ENCODE measurements at places on chromosomes 12 and 14. TPM values are rescaled to one million over a fixed set of nuclear protein-coding genes. Genes with fewer than 3 reads are reported as not detected.

YBX3 gene
- 433 TPM for total RNA-seq

TAS2R20 gene
- 1.5 TPM for total RNA-seq

DNA sequence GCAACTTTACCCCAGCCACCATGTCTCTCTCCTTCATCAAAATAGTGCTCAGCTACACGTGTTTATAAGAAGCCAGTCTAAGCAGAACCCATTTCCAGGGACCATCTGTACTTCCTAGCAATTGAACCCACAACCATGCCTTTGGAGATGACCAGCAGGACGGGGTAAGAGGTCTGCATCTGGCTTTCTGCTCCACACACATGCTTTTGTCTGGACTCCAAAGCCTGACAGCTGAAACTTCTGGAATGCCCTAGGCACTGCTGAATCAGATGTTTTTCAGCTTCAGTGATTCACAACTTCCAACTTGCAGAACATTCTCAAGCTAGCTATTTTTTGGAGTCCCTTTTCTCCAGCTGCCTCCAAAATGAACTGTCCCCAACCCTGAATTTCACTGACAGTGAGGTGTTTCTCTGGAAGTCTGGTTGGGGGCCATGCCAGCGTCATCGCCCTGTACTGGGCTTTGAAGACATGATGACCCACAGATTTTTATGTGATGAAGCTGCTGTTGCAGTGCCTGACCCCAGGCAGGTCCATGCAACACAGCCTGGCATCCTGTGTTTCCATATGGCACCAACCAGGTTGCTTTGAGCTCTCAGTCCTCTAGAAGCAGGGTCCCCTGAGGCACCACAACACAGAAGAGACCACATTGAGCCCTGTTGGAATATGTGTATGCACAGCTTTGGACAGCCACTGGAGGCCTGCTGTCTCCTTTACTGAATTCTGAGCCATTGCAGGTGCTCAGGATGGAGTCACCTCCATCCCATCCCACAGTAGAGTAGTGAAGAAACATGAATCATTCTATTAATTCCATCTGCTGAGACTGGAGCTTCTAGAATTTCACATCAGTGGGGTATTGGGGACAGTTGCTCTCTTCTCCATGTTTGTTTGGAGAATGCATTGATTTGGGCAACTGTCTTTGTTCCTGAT is 80.2 kb downstream of the NUAK1 start:
- DNase-seq, result no peak

DNA sequence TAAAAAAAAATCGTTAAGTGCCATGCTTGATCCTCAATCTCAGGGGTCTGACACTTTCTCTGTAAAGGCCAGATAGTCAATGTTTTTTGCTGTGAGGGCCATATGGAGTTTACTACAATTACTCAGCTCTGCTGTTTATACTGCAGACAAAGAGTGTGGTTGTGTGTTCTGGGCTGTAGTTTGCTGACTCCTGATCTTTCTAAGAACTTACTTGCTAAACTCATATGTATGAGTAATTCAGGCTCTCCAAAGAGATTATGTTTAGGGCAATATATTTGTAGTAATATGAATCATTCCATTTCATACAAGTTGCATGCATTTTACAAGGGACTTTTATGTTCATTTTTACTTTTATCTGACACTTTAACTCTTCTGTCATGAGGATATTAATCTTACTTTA is 188.2 kb downstream of the TMTC2 start:
- no peak for DNase-seq

DNA sequence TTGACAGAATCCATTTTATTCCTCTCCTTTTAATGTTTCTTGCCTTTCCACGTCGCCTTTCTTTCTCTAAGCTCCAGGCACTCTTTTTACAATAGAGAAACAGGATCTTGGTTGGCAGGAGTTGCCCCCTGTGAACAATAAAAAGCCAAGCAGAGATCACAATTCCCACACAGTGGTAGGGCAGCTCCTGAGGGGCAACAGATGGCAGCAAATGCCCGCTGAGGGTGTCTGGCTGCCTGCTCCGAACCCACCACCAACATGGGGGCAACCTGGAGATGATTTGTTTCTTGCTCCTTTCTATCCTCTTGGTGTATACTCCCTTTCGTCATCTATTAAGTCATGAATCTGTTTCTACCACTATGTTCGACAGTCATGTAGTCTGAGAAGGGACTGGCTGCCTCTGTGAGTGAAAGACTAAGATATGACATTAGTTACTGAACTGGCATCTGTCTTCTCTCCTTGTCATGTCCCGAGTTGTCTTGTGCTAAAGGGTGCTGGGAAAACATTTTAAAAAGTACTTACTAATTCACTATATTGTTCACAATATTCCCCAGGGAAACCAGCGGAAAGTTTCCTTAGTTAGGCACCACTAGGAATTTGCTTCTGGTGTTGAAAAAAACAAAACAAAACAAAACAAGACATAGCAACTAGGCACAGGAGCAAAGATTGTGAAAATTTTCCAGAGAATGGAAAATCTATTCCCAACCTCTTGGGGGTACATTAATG is 170.1 kb downstream of the STXBP6 start:
- DNase-seq, result no peak

GRCh38 chr14:61503167-61503801 is 181.9 kb downstream of the PRKCH start:
- DNase-seq, result no peak

DLGAP5 gene
- not detected for total RNA-seq

- DNase-seq, result no peak
Measured at GRCh38 chr12:14239350-14239934, 126.0 kb upstream of the ATF7IP start.

EML5 gene
- 0.13 TPM for total RNA-seq

PIK3C2G gene
- 0.13 TPM for total RNA-seq

GRCh38 chr14:57275023-57275664 is 6.4 kb downstream of the AP5M1 start:
- DNase-seq, result no peak

CCDC38 gene
- not detected for total RNA-seq

KCNK10 gene
- total RNA-seq, result not detected

GRCh38 chr14:88168025-88168424 is 155.0 kb downstream of the KCNK10 start:
- DNase-seq, result no peak

- DNase-seq, result no peak
Measured at GRCh38 chr14:50272498-50272897, 39.5 kb downstream of the L2HGDH start.

GRCh38 chr12:132399092-132400010 is 70.0 kb upstream of the GALNT9 start:
- DNase-seq, result no peak

DNA sequence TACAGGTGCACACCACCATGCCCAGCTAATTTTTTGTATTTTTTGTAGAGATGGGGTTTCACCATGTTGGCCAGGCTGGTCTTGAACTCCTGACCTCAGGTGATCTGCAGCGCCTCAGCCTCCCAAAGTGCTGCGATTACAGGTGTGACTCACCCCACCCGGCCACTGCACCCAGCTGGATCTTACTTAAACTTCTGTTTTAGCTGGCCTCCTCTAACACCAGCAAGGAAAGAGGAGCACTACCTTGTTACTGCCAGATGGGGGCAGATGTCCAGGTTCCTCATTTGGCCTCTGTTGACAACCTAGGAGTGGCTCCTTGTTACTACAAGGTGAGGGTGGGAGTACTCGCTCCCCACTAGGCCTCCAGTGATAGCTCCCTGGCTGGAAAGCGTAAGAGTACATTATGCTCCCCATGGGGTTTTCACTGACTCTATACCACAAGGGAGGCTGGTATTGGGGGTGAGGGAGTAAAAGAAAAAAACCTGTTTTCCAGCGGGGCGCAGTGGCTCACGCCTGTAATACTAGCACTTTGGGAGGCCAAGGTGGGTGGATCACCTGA is 13.2 kb upstream of the ARF6 start:
- no peak for DNase-seq

DNA sequence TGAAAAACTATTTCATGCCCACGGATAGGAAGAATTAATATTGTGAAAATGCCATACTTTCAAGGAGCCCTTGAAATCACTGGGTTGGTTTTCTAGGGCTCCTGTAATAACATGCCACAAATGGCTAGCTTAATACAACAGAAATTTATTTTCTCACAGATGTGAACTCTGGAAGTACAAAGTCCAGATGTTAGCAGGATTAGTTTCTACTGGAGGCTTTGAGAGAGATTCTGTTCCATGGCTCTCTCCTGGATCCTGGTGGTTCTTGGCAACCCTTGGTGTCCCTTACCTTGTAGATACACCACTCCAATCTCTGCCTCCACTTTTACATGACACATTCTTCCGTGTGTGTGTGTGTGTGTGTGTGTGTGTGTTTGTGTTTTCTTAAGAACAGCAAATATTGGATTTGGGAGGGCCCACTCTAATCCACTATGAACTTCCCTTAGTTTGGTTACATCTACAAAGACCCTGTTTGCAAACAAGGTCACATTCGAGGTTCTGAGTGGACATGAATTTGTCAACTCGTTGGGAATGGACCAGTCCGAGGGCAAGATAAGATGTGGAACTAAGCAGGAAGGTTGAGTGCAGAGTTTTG is 381.1 kb downstream of the IPO8 start:
- DNase-seq, result no peak

- no peak for DNase-seq
Measured at GRCh38 chr12:94123127-94123526, 25.2 kb upstream of the PLXNC1 start.

GRCh38 chr12:115378291-115378690 is 694.3 kb upstream of the TBX3 start:
- no peak for DNase-seq

GRCh38 chr12:57185906-57186508 is 30.6 kb upstream of the NXPH4 start:
- no peak for DNase-seq

GRCh38 chr12:128445415-128446127 is 178.6 kb downstream of the TMEM132C start:
- DNase-seq, result no peak

DNA sequence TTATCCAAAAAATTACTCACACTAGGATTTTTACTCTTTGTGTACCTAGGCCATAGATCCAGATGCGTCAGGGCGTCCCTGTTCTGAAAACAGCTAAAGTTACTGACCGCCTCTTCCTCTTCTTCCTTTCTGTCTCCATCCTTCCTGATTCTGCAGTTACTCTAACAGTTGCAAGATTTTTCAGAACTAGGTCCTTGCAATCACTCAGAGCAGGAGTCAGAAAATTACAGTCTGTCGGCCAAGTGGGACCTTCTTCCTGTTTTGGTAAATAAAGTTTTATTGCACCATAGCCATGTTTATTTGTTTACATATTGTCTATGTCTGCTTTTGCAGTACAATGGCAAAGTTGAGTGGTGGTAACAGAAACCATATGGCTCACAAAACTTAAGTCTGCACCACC is 25.6 kb upstream of the FGF6 start:
- no peak for DNase-seq

- DNase-seq, result no peak
Measured at GRCh38 chr14:22508150-22508457, 80.9 kb downstream of the DAD1 start.

CMKLR1 gene
- 26.0 TPM for total RNA-seq

LTBR gene
- total RNA-seq, result 161 TPM

KCNJ8 gene
- 16.5 TPM for total RNA-seq

GRCh38 chr12:132773077-132773955 is 11.7 kb upstream of the ANKLE2 start:
- DNase-seq, result no peak

DNA sequence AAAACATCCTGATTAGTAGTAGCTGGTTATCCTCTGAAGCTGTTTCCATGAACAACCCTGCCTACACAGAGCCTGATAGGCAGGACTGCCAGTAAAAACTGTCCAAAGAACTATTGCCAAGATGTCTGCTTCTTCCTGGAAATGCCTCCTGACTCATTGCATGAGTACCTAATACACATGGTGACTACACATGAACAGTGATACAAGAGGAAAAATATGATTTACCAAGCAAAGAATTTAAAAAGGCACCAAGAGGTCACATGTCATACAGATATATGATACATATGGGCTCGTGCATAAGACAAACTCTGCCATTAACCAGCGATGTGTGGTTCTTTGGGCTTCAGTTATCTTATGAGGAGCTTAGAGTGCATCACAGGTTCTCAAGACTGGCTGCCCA is 552.3 kb downstream of the SLC16A7 start:
- DNase-seq, result no peak

DNA sequence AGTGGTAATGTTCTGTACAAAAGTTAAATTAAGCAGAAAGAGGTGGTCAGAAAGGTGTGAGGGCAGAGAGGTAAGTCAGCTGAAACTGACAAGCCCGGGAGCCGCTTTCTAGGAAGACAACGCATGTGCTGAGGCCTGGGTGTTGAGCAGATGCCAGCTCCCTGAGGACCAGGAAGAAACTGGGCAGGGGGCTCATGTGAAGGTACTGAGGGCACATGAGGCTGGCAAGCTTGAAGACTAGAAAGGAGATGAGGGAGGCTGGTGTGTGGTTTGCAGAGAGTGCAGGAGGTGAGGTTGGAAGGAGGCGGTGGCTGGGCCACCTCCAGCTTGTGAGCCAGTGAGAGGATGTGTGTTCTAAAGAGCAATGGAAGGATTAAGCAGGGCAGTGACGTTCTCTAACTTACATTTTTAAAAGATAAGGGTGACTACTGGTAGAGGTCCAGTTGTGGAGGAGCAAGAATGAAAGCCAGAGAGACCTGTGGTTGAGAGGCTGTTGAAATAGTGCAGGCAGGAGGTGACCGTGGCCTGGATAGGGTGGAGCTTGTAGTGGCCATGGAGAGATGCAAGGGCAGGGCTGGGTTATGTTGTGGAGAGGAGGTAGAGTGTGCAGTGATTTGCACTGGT is 29.1 kb downstream of the ZNF664 start:
- no peak for DNase-seq

- no peak for DNase-seq
Measured at GRCh38 chr14:39033371-39033770, 69.7 kb downstream of the SEC23A start.

ABCB9 gene
- total RNA-seq, result 2.2 TPM

- DNase-seq, result no peak
Measured at GRCh38 chr12:105960319-105961083, 178.3 kb downstream of the NUAK1 start.

EFS gene
- 15.5 TPM for total RNA-seq

ZNF385A gene
- total RNA-seq, result 31.9 TPM

DNA sequence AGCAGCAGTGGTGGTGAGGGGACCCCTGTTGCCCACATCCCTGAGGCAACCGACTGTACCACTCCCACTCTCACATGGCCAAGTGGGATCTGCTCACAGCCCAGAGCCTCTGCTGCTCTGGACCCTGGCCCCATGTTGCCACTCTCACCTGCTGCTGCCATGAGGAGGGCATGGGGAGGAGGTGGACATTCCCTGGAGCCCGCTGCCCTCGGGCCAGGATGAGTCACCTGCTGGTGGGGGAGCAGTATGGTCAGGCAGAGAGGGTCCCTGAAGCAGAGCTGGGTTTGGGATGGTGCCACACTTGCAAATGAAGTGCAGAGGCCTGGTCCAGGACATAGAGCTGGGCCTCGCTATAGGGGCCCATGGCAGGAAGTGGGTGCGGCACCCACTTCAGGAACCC is 26.1 kb downstream of the SDR9C7 start:
- no peak for DNase-seq

SPIC gene
- not detected for total RNA-seq

KCNC2 gene
- total RNA-seq, result not detected

ACOT6 gene
- total RNA-seq, result not detected

All from mesenteric fat pad (tissue), 1 donor.